ENCODE measurements at places on chromosomes 5 and 9.

- no peak for DNase-seq
Measured at GRCh38 chr5:76683816-76684731, 31.9 kb upstream of the F2R start.

GRCh38 chr5:761059-761771 is 23.3 kb downstream of the ZDHHC11B start:
- no peak for DNase-seq

DNA sequence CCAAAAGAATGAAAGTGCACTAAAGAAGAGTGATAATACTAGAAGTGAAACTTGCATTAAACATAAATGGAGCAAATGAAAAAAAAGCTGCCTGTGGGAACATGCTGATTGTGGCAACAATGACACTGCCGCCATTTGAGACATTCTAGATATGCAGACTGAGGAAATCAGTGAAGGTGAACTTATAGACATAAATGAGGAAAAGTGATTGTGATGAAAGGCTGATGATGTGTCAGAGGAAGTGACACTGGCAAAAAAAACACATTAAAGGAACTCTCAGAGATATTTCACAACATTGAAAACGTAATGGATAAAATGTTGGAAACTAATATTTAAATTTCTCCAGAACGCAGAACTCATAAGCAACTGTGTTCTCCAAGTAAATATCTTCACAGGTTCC is 1.2 kb downstream of the ERCC8 start:
- DNase-seq = peak; percentile 33

GRCh38 chr9:4101667-4102066 is 198.2 kb downstream of the GLIS3 start:
- no peak for DNase-seq

GRCh38 chr5:71503536-71503935 is 48.1 kb downstream of the BDP1 start:
- DNase-seq = no peak

- DNase-seq = no peak
Measured at GRCh38 chr9:123940721-123941523, 11.0 kb upstream of the DENND1A start.

- no peak for DNase-seq
Measured at GRCh38 chr5:61279725-61280124, 52.3 kb upstream of the ZSWIM6 start.

DNA sequence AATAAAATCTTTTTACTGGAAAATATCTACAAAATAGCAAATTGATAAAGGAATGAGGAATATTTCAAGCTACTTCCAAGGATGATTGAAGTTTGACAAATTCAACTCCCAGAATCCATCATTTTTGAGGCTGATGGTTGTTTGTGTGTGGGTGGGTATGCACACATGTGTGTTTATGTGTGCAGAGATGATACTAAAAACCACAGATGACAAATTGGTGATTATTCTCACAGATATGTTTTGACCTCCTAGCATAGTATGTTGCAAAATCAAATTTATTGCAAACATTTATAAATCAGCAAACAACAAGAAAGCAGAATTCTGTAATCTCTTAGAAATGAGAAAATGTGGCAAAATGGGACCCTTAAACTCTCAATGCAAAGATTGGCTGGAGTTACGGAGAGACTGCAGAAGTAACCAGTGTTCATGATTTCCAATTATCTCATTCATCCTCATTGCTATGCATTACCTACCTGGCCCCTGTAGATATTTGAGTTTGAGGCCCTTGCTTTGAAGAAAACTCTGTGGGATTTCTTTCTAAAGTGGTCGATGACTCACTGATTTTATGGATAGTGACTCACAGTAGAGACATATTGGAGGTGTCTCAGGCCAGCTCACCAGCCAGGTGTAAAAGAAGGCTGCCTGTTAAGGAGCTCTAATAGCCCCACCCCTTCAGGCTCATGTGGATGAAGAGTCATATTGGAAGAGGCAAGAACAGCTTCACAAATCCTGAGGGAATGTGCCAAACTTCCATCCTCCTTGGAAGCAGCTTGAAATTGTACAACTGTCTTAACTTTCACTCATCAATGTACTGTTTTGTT is 44.6 kb upstream of the TMC1 start:
- DNase-seq = no peak

GRCh38 chr9:32419921-32420320 is 35.5 kb downstream of the ACO1 start:
- DNase-seq = no peak

DNA sequence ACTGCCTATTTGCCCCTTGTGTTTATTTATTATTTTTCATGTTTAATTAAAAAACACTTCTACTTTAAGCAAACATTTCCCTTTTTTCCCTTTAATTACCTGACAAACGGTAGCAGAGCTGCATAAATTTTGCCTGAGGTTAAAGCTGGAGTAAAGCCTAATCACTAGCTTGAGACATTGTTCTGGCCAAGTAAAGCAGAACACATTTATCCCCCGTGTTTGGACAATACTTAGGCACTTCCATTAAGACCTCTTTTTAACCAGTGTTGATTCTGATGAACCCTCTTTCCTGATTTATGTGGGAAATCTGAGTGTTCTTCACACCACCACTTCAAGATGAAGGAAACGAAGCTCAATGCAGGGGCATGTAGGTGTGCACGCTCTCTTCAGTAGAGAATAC is 54.5 kb downstream of the BNC2 start:
- DNase-seq = no peak

DNA sequence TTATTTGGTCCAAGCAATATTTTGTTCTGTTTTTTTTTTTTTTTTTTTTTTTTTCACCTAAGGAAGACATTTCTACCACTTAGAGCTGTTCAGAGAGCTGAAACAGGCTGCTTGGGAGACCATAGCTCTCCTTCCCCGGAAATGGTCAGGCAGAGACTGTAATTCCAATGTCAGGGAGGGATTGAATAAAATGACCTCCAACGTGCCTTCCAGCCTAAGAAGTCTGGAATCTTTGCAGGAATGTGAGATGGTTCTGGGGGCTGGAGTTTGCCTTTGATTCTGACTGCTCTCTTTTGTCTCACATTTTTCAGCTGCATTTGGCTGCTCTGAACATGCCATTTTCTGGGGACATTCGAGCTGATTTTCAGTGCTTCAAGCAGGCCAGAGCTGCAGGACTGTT is 38.3 kb upstream of the TGFBR1 start:
- no peak for DNase-seq

DNA sequence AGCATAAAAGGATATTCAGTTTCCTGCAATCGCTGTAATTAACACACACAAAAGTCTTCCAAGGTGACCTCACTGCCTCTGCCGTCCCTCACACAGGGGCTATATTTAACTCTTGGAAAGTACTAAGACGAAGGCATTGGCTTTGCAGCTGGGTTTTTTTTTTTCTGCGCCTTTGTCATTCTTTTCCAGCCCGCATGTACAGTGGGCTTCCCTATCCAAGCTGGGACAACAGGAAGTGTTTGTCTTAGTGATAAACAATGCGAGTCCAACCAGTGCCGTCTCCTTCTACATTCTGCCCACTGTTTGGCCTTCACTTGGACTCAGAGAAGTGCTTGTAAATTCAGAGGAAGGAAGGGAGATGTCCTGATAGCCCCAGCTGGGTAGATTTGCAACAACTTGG is 17.6 kb downstream of the AFAP1L1 start:
- no peak for DNase-seq

GRCh38 chr5:62376064-62376463 is 27.6 kb downstream of the DIMT1 start:
- peak; percentile 55 for DNase-seq

DNA sequence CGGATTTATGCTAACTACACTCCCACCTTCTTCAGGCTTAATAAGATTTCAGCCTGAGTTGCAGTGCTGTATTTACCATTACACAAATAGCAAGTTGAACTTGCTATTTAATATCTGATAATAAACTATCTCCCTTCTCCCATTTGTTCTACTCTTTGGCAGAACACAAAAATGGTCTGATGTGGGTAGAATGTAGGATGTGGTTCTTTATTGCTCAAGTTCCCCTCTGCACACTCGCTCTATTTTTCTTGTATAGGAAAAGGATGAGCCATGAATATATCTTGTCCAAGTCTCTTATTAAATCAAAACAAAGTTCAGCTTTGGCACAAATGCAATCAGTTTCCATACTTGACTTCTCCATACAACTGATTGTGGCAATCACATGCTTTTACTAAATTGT is 37.2 kb upstream of the KIF2A start:
- DNase-seq = peak; percentile 51

- no peak for DNase-seq
Measured at GRCh38 chr9:105436783-105437182, 11.1 kb upstream of the FSD1L start.

Measured in hematopoietic multipotent progenitor cell treated with erythropoietin and hydrocortisone succinate and interleukin-3 and kit ligand, for 6 days (in vitro differentiated cells).